Ovary (tissue), 10 donors: ENCODE measurements at places on chromosomes 5 and 9. TPM values are rescaled to one million over a fixed set of nuclear protein-coding genes. Genes with fewer than 3 reads are reported as not detected.

- peak; percentile 42 for DNase-seq
Measured at GRCh38 chr9:129254566-129255287, 76.7 kb upstream of the IER5L start.

The ZNF618 gene
- total RNA-seq: 22.0 TPM

GRCh38 chr9:2125906-2126305 is 110.8 kb downstream of the SMARCA2 start:
- no peak for DNase-seq

DNA sequence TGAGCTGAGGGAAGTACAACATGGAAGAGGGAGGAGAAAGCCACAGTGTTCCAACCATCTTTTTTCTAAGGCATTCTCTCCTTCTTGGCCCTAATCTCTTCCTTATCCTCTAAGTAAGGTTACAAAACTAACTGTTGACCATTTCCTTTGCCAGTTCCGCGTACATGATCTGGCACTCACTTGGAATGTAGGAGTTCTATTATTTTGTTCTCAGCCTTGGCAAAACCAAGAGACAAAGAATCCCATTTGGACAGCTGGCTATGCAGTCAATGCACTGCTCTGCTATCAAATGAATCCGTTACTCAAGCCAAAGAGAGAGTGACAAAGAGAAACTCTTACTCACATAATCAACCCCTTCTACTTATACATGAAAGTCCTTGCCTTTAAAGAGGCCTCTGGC is 410.3 kb downstream of the DTWD2 start:
- DNase-seq: no peak

GRCh38 chr9:35682520-35683315 is 7.0 kb downstream of the TPM2 start:
- DNase-seq: no peak

GRCh38 chr9:33791117-33791516 is 4.2 kb upstream of the PRSS3 start:
- no peak for DNase-seq

The TTC16 gene
- total RNA-seq: 0.35 TPM

The POU5F2 gene
- total RNA-seq: 0.69 TPM

DNA sequence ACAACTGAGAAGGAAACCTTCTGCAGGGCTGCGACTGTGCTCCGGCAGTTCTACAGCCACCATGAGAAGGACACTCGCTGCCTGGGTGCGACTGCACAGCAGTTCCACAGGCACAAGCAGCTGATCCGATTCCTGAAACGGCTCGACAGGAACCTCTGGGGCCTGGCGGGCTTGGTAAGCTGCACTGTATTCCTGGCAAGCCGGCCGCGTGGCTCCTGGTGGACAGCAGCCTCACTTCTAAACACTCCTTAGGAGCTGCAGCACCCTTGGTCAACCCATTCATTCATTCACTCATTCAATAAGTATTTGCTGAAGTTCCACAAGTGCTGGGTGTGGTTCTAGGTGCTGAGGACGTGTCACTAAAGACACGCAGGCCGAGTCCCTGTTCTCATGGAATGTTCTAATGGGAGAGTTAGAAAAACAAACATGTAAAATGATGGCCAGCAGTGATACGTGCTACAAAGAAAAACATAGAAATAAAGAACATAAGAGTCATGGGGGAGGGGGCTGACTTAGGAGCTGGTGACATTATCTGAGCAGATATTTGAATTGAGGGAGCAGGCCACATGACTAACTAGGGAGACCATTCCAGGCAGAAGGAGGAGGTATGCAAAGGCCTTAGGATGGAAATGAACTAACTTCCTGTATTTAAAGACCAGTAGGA is 6.1 kb downstream of the IL4 start:
- no peak for DNase-seq

DNA sequence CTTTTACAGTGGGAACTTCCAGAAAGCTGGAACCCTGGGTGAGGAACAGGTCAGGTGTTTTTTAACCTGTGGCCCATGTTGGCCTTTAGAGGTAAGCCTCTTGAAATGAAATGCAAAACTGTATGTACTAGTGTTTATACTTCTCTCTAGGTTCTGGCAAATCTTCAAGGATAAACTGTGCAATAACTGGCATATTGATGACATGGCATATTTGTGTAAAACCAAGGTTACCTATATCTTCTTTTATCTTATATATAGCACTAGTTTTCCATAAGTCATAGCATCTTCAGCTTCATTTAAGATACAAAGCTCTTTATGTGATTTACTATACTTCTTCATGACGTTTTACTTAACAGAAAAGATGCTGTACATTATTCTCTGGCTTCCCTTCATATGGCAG is 7.4 kb upstream of the IARS1 start:
- DNase-seq: no peak

DNA sequence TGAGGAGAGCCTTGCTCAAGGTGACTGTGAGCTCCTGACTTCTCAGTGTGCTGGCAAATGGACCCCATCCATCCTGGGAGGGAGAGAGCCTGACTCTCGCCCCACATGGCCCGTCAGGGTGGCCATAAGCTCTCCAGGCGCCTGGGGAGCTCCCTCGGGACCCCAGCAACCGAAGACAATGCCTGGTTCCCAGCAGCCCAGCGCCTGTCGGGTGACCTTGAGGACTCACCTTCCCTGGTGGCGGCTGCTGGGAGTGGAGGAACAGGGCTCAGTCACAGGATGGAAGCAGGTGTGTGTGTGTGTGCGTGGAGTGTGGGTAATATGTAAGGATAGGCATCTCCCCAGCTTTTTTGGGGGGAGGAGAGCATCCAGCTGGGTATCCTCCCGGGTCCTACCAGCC is 190.3 kb downstream of the MELK start:
- DNase-seq: no peak

GRCh38 chr9:124358631-124359030 is 56.6 kb downstream of the PSMB7 start:
- no peak for DNase-seq

The SPATA31E1 gene
- total RNA-seq: not detected

DNA sequence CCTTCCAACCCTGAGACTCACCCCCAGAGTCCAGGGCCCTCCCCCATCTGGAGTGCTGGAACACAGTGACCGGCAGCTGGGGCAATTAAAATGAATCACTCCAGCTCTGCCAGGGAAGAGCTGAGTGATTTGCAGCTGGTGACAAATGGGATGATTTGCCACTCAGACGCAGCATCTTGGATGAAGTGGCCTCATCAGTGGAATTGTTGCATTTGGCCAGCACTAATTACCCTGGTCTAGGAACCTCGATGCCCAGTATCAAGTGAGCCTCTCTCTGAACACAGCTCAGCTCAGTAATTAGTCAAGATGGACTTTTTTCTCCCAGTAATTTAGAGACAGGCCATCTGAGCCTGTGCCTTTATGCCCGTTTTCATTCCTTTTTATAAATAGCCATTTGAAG is 259.5 kb downstream of the GRIA1 start:
- DNase-seq: no peak

- DNase-seq: no peak
Measured at GRCh38 chr5:58450811-58451629, 8.9 kb downstream of the PLK2 start.

GRCh38 chr9:88694625-88695024 is 159.6 kb downstream of the NXNL2 start:
- DNase-seq: no peak

The POLR1E gene
- total RNA-seq: 38.0 TPM

GRCh38 chr5:34895641-34896419 is 19.5 kb downstream of the RAD1 start:
- DNase-seq: no peak

The BRINP1 gene
- total RNA-seq: not detected

The FAM153A gene
- total RNA-seq: 33.8 TPM

DNA sequence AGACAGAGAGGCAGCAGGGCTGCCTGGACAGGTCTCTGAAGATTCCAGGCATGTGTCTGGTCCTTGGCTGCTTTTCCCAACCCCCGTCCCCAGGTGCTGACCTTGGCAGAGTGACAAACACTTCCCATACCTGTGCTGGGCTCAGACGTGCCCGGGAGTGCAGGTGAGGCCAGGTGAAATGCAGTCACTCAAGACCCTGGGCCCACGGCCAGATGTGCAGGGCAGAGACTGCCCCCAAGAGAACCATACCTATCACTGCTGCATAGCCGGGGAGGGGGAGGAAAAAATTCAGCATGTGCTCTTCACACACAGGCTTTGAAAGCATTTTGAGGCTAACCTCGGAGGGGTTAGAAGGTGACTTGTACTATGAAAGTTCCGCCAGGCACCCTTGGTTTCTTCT is 22.6 kb downstream of the CCNJL start:
- DNase-seq: no peak

The NR5A1 gene
- total RNA-seq: 22.2 TPM

The GBA2 gene
- 35.1 TPM for total RNA-seq

GRCh38 chr9:133327834-133328484 is 8.0 kb downstream of the SURF6 start:
- no peak for DNase-seq

The C1QTNF3 gene
- total RNA-seq: 3.1 TPM

GRCh38 chr5:147935032-147935431 is 28.7 kb upstream of the C5orf46 start:
- DNase-seq: no peak

The PCDHB15 gene
- 6.3 TPM for total RNA-seq

DNA sequence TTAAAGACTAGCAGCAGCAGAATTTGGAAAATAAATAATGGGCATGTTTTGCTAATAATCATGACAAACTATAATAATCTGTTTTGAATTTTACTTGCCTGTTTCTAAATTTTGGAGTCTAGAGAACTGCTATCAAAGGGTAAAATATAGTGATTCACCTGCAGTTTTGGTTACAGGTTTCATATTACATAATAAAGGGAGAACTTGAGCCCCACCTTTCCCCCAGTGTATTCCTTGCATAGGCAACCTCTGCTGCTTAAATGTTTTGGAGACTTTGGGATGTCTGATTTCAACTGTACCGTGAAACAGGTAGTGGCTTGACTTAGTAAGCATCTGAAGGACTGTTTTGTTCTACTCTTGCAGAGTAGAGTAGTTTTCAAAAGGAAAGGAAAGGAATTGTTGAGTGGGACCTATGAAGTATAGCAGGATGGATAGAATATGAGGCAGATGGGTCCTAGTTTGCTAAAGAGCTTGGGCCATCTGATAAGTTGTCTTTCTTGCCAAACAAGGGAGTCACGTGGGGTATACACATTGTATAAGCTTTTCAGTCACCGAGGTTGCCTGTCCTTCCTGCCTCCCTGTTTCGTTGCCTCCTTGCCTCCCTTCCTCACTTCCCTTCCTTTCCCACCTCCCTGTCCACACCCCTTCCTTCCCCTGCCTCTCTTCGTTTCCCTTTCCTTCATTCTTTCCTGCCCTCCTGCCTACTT is 19.1 kb downstream of the CREBRF start:
- DNase-seq: no peak

The EIF4EBP3 gene
- total RNA-seq: 15.7 TPM

GRCh38 chr9:87283585-87283984 is 214.1 kb upstream of the DAPK1 start:
- DNase-seq: no peak

The PPP3R2 gene
- total RNA-seq: not detected

The QRFP gene
- total RNA-seq: not detected

GRCh38 chr5:109191153-109191558 is 218.6 kb downstream of the PJA2 start:
- DNase-seq: no peak
